ENCODE measurements at places on chromosomes 16 and 17.

GRCh38 chr16:62059527-62059926, 23.3 kb upstream of the CDH8 start:
- no peak for DNase-seq

GRCh38 chr17:4241535-4241934, 22.2 kb downstream of the ANKFY1 start:
- no peak for DNase-seq

GRCh38 chr17:38598536-38598935, 7.2 kb downstream of the SRCIN1 start:
- no peak for DNase-seq

- DNase-seq = no peak
Observed at GRCh38 chr16:8721336-8722024, 47.1 kb downstream of the ABAT start.

- DNase-seq = no peak
Observed at GRCh38 chr16:28602529-28602928, 5.7 kb upstream of the SULT1A2 start.

GRCh38 chr16:50151322-50151721, 1.8 kb upstream of the TENT4B start:
- DNase-seq = no peak

DNA sequence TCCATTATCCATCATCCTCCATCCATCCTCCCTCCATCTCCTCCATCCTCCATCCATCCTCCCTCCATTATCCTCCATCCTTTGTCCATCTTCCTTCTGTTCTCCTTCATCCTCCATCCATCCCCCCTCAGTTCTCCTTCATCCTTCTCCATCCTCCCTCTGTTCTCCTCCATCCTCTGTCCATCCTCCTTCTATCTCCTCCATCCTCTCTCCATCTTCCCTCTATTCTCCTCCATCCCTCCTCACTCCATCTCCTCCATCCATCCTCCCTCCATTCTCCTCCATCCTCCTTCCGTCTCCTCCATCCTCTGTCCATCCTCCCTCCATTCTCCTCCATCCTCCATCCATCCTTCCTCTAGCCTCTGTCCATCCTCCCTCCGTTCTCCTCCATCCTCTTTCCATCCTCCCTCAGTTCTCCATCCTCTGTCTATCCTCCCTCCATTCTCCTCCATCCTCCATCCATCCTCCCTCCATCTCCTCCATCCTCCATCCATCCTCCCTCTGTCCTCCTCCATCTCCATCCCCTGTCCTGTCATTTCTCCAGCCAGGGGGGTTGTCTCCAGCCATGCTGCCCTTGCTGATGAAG, 143.7 kb downstream of the SDK2 start:
- no peak for DNase-seq
